ENCODE measurements at places on chromosomes 4 and X.
A peak's percentile ranks its signal among the peaks of the same experiment; 100 is the strongest.

GRCh38 chr4:86963697-86964096 is 28.9 kb downstream of the AFF1 start:
- DNase-seq, result no peak

DNA sequence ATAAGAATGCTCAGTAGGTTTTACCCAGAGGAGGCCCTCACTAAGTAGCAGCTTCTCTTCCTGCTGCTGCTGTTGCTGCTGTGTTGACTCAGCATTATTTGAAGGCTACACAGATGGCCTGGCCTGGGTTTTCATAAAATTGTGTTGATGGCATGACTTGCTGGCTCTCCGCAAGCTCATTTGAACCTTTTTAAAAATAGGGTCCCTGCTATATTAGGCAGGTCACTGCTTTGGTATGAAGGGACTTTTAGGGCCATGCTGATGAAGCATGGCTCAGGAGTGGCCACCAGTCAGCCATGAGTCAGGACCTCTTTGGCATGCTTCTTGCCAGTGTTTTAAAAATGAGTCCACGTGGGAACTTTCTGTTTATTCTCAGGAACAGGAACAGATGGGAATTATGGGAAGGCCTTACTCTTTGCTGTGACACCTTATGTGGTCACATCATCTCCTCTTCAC is 128.7 kb downstream of the MID1IP1 start:
- no peak for DNase-seq

- no peak for DNase-seq
These were observed 2.9 kb downstream of the PAK3 start for GRCh38 chrX:111098874-111099273.

DNA sequence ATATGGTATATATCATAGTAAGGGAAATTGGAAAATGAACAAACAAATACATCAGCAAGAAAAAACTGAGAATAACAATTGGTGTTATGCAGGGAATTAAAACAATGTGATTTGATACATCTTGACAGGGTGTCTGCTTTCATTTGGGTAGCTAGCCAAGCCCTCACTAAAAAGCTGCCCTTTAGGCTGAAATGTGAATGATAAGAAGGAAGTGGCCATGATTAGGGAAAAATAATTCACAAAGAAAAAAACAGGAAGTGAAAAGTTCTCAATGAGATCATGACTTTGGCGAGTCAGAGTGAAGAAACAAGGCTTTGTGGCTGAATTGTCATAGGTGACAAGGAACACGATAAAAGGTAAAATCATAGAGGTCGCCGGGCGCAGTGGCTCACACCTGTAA is 675.8 kb upstream of the SLIT2 start:
- DNase-seq, result peak; percentile 75

DNA sequence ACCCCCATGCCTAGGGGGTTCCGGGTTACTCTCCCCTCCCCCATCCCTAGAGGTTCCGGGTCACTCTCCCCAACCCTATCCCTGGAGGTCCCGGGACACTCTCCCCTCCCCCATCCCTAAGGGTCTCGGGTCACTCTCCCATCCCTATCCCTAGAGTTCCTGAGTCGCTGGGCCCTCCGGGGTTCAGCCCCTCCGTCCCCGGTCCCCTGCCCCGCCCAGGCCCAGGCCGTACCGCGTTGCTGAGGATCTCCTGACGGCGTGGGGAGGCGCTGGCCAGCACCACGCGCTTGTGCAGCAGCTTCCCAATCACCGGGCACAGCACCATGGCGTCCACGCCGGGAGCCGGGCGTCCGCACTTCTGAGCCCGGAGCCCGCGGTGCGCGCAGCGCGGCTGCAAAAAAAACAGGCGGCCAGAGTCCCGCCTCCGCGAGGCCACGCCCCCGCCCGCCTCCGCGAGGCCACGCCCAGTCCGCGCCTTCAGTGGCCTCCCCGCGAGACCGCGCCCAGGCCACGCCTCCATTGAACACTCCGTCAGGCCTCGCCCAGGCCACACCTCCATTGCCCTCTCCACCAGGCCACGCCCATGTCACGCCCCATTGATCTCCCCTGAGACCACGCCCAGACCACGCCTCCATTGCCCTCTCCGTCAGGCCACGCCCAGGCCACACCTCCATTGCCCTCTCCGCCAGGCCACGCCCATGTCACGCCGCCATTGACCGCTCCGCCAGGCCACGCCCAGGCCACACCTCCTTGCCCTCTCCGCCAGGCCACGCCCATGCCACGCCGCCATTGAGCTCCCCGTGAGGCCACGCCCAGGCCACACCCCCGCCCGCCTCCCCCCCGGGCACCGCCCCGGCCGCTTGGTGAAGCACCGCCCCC is at the start of gene ASMTL:
TSS of gene ASMTL (minus strand) at position 394 of the 879 bp plus-strand sequence. CDS start at position 325, 69 bp downstream.
- peak; percentile 93 for DNase-seq

DNA sequence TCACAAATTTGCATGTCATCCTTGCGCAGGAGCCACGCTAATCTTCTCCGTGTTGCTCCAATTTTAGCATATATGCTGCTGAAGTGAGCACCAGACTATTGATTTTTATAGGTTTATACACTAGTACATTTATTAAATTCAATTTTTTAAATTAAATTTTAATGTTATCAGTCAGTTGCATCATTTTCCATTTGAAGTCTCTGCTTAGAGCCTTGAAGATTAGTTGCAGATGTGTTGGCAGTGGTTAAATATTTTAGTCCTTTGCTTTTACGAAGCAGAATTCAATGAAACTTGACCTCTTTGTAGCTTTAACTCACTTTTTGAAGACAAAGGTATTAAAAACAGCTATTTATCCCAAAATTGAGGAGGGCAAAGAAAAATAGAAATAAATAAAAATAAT is 16.5 kb downstream of the TRAPPC11 start:
- no peak for DNase-seq

GRCh38 chr4:143281507-143282190 is 55.0 kb upstream of the GAB1 start:
- no peak for DNase-seq

DNA sequence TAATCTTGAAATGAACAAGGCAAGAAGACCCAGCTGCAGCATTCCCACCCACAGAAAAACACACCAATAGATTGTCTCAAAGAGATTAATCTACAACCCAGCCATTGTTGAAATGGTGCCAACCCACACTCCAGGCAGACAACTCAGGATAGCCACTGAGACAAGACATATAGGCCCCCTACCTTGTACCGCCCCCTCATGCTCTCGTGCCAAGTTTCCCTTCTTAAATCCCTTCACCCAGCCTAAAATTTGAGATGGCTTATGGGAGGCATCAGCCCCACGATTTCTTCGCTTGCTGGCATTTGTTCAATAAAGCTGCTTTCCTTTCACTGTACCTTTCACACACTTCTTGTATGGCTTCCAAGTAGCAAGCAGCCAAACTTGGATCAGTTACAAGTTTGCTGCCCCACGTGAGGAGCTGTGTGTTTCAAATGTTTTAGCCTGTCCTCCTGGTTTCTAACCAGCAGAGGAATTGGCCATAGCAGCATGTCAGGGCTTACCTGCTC is 1754.1 kb downstream of the C4orf33 start:
- peak; percentile 71 for DNase-seq

Measured in retinal pigment epithelial cell (primary cell).